Fibroblast of villous mesenchyme (primary cell): ENCODE measurements at places on chromosomes 2 and 18. TPM values are rescaled to one million over a fixed set of nuclear protein-coding genes. Genes with fewer than 3 reads are reported as not detected.

The SP100 gene
- 92.1 and 119 TPM in 2 replicates for total RNA-seq

The DSG1 gene
- total RNA-seq: not detected in 2 replicates

The FOXD4L1 gene
- under 0.01 TPM in 1 of 2 replicates, not detected in the other for total RNA-seq

The CAPN14 gene
- under 0.01 TPM in 2 replicates for total RNA-seq

The ADD2 gene
- not detected in 2 replicates for total RNA-seq

The LIPG gene
- total RNA-seq: 0.86 and 1.3 TPM in 2 replicates

The PREPL gene
- total RNA-seq: 30.0 and 68.2 TPM in 2 replicates

The SPAST gene
- total RNA-seq: 20.6 and 31.5 TPM in 2 replicates

The TNFRSF11A gene
- total RNA-seq: under 0.01 TPM in 1 of 2 replicates, not detected in the other

The UGT1A1 gene
- not detected in 2 replicates for total RNA-seq

The TBR1 gene
- total RNA-seq: under 0.01 TPM in 1 of 2 replicates, not detected in the other

The CCBE1 gene
- 7.4 and 10.4 TPM in 2 replicates for total RNA-seq

The OR6B3 gene
- total RNA-seq: not detected in 2 replicates

The ID2 gene
- total RNA-seq: 31.2 and 118 TPM in 2 replicates

The ABHD1 gene
- total RNA-seq: under 0.01 TPM in 1 of 2 replicates, not detected in the other

The PLA2R1 gene
- 8.4 and 13.0 TPM in 2 replicates for total RNA-seq

The EN1 gene
- under 0.01 TPM in 1 of 2 replicates, not detected in the other for total RNA-seq

The ANO7 gene
- total RNA-seq: 0.43 and 0.64 TPM in 2 replicates

The ANKZF1 gene
- total RNA-seq: 22.0 and 22.9 TPM in 2 replicates

The LBX2 gene
- 1.3 and 2.9 TPM in 2 replicates for total RNA-seq

The SCN3A gene
- total RNA-seq: under 0.01 TPM in 1 of 2 replicates, not detected in the other

The RTKN gene
- total RNA-seq: 17.4 and 18.1 TPM in 2 replicates

The FEV gene
- total RNA-seq: not detected in 2 replicates

The HAAO gene
- 0.43 and 1.6 TPM in 2 replicates for total RNA-seq

The EDAR gene
- total RNA-seq: not detected in 2 replicates

The VSNL1 gene
- 0.32 and 0.86 TPM in 2 replicates for total RNA-seq

The GPAT2 gene
- total RNA-seq: 1.9 and 3.5 TPM in 2 replicates

The RHOB gene
- 142 and 195 TPM in 2 replicates for total RNA-seq

The LMAN2L gene
- total RNA-seq: 15.1 and 31.1 TPM in 2 replicates

The BMP10 gene
- total RNA-seq: not detected in 2 replicates

The DAPL1 gene
- not detected in 2 replicates for total RNA-seq

The ARHGAP28 gene
- 6.0 and 7.1 TPM in 2 replicates for total RNA-seq

The PMAIP1 gene
- total RNA-seq: 25.4 and 25.5 TPM in 2 replicates

The TDRD15 gene
- not detected in 2 replicates for total RNA-seq

The CERS6 gene
- total RNA-seq: 9.0 and 16.0 TPM in 2 replicates

The NGEF gene
- under 0.01 and 0.86 TPM in 2 replicates for total RNA-seq

The L3MBTL4 gene
- not detected in 2 replicates for total RNA-seq

The REEP1 gene
- total RNA-seq: under 0.01 TPM in 1 of 2 replicates, not detected in the other

The FHOD3 gene
- total RNA-seq: 5.2 TPM in 2 replicates

The RAMP1 gene
- 28.0 and 35.0 TPM in 2 replicates for total RNA-seq

The CCDC141 gene
- total RNA-seq: under 0.01 TPM in 1 of 2 replicates, not detected in the other

The CHRNG gene
- not detected in 2 replicates for total RNA-seq

The DIS3L2 gene
- 26.7 and 30.7 TPM in 2 replicates for total RNA-seq

The EML4 gene
- total RNA-seq: 65.1 and 88.1 TPM in 2 replicates

The EFR3B gene
- total RNA-seq: under 0.01 TPM in 2 replicates

The MYO5B gene
- total RNA-seq: under 0.01 TPM in 2 replicates

The DNAJC5G gene
- total RNA-seq: not detected in 2 replicates

The UGT1A4 gene
- total RNA-seq: not detected in 2 replicates

The CCDC142 gene
- 27.2 and 29.6 TPM in 2 replicates for total RNA-seq

The PKDCC gene
- 8.2 and 31.2 TPM in 2 replicates for total RNA-seq

The RGPD3 gene
- 0.32 and 0.43 TPM in 2 replicates for total RNA-seq

The TTC32 gene
- total RNA-seq: 8.1 and 9.9 TPM in 2 replicates

The EPHA4 gene
- total RNA-seq: 1.9 and 17.3 TPM in 2 replicates

The UGT1A6 gene
- not detected in 2 replicates for total RNA-seq

The CNRIP1 gene
- 24.6 and 25.1 TPM in 2 replicates for total RNA-seq

The SPC25 gene
- total RNA-seq: 2.9 and 7.3 TPM in 2 replicates

The RGPD8 gene
- total RNA-seq: 12.6 and 19.0 TPM in 2 replicates

The C1QL2 gene
- not detected in 2 replicates for total RNA-seq

The CXCR1 gene
- total RNA-seq: not detected in 2 replicates
